Ecto neural progenitor cell (in vitro differentiated cells): ENCODE measurements at places on chromosomes 1 and 21.

GRCh38 chr1:200666309-200666708 lies 3.4 kb downstream of the DDX59 start:
- DNase-seq: no peak

GRCh38 chr21:14993115-14993514 lies 71.7 kb downstream of the NRIP1 start:
- DNase-seq: no peak

GRCh38 chr1:89633800-89634625 lies 1.1 kb downstream of the LRRC8C start:
- no peak for DNase-seq

DNA sequence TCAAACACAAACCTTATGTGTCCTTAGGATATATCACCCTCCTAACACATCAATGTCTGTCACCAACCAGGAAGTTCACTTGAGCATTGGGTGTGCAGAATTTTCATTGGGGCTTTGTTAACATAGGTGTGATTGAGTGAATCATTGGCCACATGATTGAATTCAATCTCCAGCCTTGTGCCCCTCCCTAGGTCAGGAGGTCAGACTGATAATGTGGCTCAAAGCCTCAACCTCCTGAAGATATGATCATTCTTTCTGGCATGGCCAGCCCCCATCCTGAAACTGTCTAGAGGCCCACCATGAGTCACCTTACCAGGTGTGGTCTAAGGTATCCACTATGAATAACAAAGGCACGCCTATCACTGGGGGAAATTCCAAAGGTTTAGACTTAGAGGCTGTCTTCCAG lies 90.1 kb downstream of the PKN2 start:
- DNase-seq: no peak

DNA sequence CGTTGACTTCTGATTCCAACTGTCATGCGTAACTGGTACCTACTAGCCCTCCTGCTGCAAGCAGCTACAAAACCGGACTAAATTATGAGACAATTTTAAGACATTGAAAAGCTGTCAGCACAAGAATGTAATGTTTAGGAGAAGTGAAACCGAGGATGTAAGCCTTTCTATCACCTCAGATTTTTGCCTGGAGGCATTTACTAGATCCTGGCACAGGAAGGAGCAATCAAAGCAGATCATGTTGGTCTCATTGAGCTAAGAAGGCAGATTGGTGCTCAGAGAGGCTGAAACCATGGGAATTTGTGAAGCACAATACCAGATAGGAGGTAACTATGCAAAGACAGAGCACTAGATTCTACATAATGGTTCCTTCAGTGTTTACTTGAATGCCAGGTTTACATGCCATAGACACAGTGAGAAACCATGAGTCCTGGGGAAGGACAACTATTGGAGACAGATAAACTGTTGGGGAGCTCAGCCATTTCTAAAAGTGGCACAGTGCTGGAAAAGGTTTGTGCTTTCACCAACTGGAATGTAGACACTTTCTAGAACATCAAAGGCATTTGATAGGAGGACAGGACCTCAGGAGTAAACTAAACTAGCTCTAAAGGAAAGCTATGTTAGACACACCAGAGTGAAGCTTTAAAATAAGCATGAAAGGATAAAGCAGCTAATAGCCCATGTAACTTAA lies 179.4 kb downstream of the LYPLAL1 start:
- DNase-seq: no peak

DNA sequence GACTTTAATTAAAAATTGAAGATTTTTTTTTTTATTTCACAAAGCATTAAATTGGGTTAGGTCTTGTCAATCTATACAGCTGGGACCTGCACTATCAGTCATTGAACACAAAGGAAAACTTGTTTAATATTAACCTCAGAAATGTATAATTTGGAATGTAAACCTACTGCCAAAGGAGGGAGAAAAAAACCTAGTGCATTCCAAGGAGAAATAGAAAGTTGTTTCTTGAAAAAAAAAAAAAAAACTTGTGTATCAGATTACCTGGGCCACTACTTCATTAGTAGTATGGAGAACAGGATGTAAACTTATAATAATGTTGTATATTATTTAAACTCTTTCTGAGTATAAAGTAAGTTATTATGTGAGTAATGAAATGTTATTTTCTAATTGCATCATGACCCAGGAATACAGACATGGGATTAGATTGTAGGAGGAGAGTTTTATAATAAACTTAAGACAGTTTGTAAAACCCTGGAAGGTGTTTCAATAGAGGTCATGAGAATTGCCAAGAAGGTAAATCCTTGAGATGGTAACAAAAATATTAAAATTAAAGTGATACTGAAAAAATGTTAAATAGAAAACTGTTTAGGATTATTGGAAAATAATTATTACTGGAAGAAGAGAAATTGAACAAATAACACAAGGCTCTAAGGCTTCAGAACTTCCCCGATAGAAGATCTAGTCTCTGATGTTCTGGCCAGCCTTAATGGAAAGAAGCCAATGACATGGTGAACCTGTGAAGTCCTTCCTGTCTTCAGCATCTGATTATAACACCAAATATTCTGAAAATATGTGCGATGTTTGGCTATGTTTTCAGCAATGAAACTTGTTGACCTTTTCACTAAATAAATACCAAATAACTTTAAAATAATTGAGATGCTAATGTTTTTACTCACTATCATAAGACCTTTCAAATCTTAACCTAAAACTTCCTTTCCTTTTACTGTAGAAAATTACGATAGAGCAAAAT lies 412.8 kb upstream of the LYPLAL1 start:
- no peak for DNase-seq

GRCh38 chr21:33762803-33763581 lies 120.7 kb downstream of the ITSN1 start:
- no peak for DNase-seq

GRCh38 chr1:204647114-204647804 lies 38.3 kb downstream of the LRRN2 start:
- no peak for DNase-seq

DNA sequence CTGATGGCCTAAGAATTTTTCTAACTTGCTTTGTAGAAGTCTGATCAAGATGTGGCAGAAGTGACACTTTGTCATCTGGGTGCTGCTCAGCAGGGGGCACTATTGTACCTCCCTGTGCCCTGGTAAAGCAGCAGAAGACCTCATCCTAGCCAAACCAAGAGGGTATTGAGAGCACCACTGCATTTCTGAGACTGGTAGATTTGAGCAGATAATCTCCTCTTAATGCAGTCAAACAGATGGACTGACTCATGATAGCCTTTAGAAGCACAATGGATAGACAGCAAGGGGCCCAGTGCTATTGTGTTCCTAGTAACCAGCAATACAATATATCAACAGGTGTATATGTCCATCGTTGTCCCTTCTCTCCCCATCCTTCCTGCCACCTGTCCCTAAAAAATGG lies 5.7 kb downstream of the TPM3 start:
- peak; percentile 57 for DNase-seq

DNA sequence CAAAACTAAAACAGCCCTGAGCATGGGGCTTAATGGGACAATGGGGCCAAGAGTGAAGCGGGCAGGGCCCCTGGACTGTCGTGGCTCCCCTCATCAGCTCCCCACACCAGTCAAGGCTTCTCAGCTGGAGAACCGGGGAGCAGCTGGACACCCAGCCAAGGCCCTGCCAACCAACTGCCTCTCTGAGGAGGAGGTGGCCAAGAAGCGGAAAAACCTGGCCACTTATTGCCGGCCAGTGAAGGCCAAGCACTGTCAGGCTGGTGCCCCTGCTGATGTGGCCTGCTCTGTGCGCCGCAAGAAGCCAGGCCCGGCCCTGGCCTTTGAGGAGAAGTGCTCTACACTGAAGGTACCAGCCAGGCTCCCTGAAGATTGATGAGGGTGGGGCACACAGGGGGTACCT lies 2.5 kb upstream of the CYB561D1 start:
- DNase-seq: no peak

GRCh38 chr1:181089017-181089675 lies 646 bp downstream of the IER5 start:
- peak; percentile 69 for DNase-seq

- no peak for DNase-seq
Measured at GRCh38 chr1:63642901-63643300, 49.7 kb downstream of the PGM1 start.

DNA sequence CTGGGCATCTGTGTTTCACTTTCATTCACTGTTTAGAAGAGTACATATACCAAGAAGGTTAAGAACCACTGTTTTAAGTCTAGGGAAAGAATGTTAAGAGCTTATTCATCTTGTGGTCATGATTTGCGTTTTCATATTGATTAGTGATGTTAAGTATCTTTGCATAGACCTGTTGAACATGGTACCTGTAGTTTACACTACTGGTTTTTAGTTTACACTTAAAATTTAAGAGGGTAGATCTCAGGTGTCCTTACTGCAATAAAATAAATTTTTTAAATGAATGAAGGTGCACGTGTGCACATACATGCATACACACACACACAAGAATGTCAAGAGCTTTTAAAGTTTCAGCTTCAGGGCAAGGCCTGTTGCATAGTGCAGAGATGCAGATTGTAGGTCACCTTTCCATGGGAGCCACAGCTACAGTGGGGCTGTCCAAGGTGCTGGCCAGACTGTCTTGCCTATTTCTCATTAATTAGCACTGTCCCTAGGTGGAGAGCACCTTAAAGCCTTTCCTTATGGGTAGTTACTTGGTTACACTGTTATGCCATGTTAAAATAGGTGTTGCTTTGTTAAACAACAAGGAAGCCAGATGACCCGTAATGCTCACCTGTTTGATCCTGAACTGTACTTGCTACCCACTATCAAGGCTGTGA lies 543.0 kb upstream of the DAB1 start:
- DNase-seq: peak; percentile 52

DNA sequence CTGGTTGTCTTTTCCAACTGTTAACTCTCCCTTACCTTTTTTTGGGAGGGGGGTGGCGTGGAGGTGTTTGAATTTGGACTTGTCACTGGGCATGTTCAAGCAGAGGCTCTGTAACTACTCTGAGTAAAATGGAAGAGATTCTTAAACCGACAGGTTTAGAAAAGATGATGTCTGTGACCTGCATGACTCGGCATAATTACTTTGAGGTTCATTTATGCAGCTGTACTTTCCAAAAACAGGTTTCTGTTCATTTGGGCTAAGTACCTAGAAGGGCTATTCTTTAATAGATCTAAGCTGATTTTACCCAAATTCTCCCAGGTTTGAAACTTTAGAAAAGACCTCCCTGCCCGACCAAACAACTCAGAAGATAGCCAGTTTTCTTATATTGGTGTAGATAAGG lies 80.3 kb downstream of the SLC35A3 start:
- DNase-seq: no peak

GRCh38 chr1:168907053-168907452 lies 178.0 kb upstream of the DPT start:
- DNase-seq: no peak

- DNase-seq: no peak
Measured at GRCh38 chr1:92502247-92502646, 15.5 kb upstream of the GFI1 start.

GRCh38 chr1:225772848-225773247 lies 4.8 kb upstream of the SRP9 start:
- no peak for DNase-seq

- DNase-seq: no peak
Measured at GRCh38 chr1:52139817-52140540, 1.9 kb upstream of the ZFYVE9 start.

DNA sequence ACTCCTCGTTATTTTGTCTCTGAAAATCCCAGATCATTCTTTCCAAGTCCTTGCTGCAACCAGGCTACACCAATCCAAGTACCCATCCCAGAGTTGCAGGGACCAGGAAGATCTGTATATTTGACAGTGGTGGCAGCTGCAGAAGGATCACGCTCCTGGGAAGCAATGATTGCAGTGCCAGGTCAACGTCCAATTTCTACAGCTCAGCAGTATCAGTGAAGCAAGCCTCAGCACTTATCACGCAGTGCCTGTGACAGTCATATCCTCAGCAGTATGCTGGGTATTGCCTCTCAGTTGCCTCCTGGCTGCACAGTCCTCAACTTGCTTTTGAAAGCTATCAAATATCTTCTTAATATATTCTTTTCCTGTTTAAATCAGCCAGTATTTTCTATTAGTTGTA lies 66.7 kb downstream of the BARHL2 start:
- DNase-seq: no peak

- no peak for DNase-seq
Measured at GRCh38 chr1:42177541-42177981, 13.0 kb upstream of the GUCA2A start.

DNA sequence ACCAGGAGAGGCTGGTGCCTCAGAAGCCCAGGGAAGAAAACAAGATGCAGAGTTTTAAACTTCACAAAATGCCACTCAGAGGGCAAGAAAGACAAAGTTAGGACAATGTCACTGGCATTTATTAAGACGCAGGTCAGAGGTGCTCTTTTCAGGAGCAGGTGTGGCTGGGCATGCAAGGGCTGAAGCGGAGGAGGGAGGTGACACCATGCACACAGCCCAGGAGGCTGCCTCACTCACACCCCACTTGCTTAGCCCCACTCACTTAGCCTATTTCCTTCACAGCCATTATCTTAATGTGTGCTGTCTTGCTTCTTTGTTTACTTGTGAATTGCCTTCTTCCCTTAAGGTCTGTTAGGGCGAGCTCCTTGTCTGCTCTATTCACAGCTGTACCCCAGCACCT lies 17.2 kb downstream of the HIVEP3 start:
- DNase-seq: peak; percentile 32

DNA sequence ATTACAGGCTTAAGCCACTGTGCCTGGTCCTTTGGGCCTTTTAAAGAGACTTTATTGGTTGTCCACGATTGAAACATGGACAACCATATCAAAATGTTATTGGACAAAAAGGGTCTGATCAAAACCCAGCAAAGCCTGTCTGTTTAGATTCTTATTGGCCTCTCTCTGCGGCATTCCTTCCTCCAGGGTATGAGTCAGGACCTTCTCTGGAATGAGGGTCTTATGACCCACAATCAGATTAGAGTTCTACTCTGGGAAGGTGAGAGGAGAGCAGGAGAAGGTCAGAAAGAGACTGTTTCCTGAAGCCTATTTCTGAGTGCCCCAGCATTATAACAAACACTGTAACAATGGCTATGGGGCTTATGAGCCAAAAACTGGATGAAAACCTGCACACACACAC lies 7.9 kb downstream of the LURAP1 start:
- no peak for DNase-seq

- no peak for DNase-seq
Measured at GRCh38 chr1:154167461-154167860, 12.6 kb upstream of the NUP210L start.

- no peak for DNase-seq
Measured at GRCh38 chr1:115184951-115185331, 95.6 kb upstream of the TSPAN2 start.

- no peak for DNase-seq
Measured at GRCh38 chr21:21001591-21002100, 3.4 kb downstream of the NCAM2 start.

- DNase-seq: no peak
Measured at GRCh38 chr21:31290765-31291164, 53.3 kb downstream of the TIAM1 start.

DNA sequence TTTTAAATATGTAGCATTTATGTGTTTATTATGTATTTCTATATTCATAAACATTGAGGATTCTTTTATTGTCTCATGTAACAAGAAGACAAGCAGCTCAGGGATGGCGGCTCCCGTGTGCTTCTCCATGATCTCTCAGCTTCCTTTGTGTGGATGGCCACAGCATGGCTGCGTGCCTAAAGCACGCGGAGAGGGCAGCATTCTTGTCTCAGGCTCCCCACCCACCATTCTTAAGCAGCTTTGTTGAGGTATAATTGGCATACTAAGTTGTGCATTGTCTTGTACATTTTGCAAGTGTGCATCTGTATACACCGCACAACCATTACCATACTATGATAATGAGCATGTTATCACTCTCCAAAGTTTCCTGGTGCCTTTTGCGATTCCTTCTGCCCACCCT lies 81.6 kb downstream of the CAMTA1 start:
- no peak for DNase-seq

GRCh38 chr1:184161071-184161698 lies 109.7 kb downstream of the TSEN15 start:
- DNase-seq: no peak
